ENCODE measurements at places on chromosomes 1 and 21.

DNA sequence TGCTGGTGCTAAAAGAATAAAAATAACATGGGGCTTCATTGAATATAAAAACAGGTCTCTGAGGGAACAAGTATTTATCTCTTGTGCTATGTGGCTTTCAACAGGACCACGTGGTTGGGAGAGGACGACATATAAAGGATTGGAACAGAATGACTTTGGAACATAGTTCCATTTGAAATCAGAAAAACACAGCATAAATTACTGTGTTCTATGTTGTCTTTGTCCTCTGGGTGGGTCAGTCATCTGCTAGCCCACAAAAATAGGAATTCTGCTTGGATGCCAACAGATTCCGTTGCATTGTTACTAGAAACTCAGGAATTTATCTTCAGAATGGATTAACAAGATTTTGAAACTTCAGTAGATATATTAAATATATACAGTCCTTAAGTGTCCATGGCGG lies 5.9 kb downstream of the CEP85 start:
- no peak for DNase-seq

GRCh38 chr1:232302376-232303221 lies 327.3 kb downstream of the SIPA1L2 start:
- DNase-seq = no peak

GRCh38 chr1:101293461-101294051 lies 56.7 kb downstream of the S1PR1 start:
- DNase-seq = peak; percentile 36

GRCh38 chr1:110671361-110671760 lies 3.4 kb downstream of the KCNA3 start:
- no peak for DNase-seq

- DNase-seq = no peak
Observed at GRCh38 chr1:231750818-231751362, 124.3 kb downstream of the DISC1 start.

- DNase-seq = no peak
Observed at GRCh38 chr1:214518361-214518760, 33.0 kb downstream of the PTPN14 start.

DNA sequence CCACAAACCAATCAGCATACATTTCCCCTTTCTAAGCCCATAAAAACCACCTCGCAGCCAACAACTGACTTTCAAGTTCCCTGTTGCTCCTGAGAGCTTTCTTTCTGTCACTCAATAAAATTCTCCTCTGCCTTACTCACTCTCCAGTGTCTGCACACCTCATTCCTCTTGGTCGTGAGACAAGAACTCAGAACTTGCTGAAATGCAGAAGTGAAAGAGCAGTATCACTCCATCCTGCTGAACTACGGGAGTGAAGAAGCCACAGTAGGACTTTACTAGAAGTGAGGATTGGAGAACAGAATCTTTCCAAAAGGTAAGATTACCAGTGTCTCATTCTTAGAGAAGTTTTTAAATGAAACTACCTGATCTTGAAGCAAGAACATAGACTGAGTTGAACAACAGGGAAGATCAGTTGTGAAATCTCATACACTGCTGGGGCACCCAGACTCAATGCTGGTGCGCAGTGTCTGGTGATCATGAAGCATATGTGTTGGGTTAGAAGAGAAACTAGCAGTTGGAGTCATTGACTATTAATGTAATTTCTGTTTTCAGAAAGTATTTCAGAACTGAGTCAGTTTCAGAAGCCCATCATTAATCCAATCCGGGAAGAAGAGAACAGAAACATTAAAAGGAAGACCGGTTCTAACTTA lies 726.9 kb upstream of the TMPRSS15 start:
- no peak for DNase-seq

DNA sequence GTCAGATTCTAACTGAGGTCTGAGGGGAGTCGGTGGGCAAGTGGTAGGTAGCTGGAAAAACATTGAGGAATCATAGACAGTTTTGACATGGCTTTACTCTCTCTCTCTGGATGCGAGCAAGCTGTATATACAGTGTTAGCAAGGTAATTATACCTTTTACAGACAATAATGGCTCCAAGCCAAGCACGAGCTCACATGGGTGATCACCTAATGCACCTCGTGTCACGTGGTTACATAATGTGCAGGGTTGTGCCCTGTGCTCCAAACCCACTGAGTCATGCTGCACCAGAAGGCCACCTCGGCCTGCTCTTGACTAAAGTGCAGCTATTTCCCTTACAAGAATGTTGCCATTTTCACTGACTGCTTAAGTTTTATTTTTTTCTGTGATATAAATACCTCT lies 7.6 kb upstream of the CLCA2 start:
- no peak for DNase-seq

DNA sequence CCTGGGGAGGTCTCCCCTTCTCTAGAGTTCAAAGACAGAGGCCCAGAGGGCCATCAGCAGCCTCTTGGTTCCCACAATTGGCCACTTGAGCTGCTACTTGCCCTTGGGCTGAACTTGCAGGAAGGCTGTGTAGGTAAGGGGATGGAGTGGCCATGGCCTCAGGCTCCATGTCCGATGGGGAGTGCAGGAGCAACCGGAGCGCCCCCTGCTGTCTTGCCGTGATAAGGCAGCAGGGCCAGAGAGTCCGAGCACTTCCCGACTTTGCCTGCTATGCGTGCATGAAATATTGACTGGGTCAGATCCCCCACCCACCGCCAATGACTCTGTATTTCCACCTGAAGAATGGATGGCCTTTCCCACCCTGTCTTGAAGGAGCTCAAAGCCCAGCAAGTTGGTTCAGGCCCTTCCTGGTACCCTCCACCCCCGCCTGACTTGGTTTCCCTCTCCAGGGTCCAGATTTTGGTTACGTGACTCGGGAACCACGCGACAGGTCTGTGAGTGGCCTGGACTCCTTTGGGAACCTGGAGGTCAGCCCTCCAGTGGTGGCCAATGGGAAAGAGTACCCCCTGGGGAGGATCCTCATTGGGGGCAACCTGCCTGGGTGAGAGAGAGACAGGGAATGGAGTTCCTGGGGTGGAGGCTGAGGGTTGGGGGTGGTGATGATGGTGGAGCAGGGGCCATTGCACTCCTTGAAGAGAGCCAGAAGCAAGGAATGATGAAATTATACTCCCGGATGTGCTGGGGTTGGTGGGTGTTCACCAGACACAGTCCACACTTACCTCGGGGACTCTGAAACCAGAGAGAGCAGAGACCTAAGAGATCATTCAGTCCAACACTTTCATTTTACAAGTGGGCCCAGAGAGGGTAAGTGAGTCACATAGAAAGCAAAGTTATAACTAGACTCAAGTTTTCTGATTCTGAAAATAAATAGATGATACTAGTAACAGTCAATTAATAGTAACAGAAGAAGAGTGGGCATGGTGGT lies 25.6 kb downstream of the PADI3 start:
- peak; percentile 72 for DNase-seq

GRCh38 chr1:184973272-184974055 lies 844 bp downstream of the NIBAN1 start:
- peak; percentile 83 for DNase-seq

GRCh38 chr1:26879793-26880192 lies 10.3 kb downstream of the GPN2 start:
- DNase-seq = no peak

GRCh38 chr1:61081686-61082310 lies 563 bp upstream of the NFIA start:
- no peak for DNase-seq

DNA sequence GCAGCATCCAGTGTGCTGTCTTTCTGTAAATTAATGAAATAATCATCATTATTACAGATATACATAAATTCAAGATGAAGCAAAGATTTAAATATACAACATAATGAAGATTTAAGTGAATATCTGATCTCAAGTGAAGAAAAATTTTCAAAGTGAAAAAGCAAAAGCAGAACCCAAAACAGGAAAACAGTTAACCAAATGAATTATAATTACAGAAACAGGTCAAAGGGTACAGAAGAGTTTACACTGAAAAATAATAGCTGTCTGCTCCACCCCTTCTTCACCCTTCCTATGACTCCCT lies 44.8 kb upstream of the GTF2B start:
- DNase-seq = no peak

DNA sequence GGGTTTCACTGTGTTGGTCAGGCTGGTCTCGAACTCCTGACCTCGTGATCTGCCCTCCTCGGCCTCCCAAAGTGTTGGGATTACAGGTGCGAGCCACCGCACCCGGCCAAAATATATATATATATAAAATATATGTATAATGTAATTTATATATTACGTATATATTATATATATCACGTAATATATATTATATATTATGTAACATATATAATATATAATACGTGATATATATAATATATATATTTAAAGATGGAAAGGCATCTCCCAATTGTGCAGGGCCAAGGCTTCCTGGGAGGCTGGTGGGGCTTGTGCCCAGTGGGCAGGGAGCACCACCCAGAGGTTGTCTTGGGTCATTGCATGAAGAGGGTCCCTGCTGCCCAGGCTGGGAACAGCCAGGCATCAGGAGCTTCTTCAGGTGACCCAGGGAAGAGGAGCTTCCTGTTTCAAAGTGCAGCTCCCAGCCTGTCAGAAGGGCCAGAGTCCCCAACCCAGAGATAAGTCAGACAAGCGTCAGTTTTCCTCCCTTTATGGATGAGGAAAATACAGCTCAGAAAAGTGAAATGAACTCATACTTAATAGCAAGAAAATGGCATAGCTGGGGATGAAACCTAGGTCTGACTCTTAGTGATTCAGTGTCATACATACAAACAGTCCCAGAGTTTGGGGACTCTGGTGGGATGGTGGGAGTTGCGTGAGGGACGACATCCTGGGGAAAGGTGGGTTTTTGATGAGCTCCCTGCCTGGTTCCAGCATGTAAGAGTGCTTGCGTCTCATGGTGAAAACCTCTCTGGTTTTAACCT lies 12.0 kb downstream of the UBE2Q1 start:
- peak; percentile 83 for DNase-seq

DNA sequence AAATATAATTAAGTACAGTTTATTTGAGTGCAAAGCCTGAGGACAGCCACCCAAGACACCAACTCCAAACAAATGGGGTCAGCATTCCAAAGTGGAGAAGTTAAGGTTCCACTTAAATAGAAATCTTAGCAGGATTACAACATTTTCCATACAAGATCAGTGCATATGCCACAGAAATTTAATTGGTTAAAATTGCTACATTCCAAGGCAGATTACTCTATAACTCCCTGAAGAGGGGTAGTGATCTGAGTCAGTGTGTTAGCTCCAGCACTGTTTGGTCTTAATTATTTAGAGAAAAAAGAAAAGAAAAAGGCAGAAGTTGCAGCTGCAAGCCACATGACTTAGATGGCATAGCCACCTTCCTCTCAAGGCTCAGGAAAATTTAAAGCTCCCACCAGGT lies 297.5 kb downstream of the HHIPL2 start:
- DNase-seq = no peak

DNA sequence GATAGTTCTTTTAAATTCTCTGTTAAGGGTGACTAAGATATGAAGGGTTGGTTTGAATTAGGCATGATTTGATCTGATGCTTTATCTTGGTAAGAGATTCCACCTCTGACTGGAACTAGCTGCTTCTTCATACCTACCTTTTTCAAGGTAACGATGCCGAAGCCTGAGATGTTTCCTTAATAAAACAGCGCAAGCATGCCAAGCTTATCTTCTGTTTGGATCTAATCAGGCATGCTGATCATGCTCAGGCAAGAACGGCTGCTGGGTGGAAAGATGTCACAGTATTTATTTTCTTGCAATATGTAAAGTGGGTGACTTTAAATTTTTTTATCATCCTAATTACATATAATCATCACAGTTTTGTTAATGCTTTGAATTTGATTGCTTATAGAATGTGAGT lies 148.7 kb downstream of the ADGRL2 start:
- DNase-seq = no peak

GRCh38 chr1:94160811-94161210 lies 39.9 kb upstream of the ABCA4 start:
- no peak for DNase-seq

DNA sequence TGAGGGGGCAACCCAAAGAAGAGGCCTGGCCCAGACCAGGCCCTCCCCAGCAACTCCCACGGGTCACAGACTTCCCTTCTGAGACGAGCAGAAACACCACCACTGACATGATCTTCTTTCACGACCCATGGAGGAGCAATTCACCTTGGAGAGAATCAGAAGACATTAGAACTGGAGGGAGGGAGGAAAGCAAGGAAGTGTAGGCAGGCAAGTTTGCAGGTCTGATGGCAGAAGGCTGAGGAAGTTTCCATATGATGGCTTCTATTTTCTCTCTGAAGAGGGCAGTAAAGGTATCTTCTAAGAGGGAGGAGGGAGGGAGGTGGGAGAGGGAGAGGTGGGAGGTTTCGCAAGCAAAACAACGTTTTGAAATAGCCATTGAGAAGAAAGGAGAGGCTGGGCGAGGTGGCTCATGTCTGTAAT lies 1.4 kb upstream of the UBXN10 start:
- no peak for DNase-seq

GRCh38 chr21:30984889-30985288 lies 53.4 kb downstream of the KRTAP19-8 start:
- no peak for DNase-seq
